ENCODE measurements at places on chromosomes 7 and 10.
A peak's percentile ranks its signal among the peaks of the same experiment; 100 is the strongest.

DNA sequence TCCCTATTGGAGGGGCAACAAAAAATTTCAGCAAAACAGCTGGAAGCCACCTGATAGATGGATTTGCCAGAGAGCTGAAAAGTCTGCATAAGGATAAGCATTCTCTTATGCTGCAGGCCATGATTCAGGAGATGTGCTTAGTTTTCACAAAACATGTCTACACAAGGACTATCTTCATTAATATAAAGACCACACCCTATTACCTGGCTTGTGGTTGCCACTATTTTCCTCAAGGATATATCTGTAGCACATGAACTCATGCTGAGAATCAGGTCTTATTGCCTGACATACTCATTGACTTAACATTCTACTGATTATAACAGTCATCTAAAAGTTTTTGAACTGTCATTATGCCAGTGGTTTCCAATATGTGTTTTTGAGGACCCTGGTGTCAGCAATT lies 7.1 kb upstream of the COL17A1 start:
- peaks cover 3% of the 10 kb centered on the region for H3K36me3 ChIP-seq
- H3K4me1 ChIP-seq = no peaks in the 10 kb centered on the region
- no peak overlapping the region for H3K27ac ChIP-seq
- no peak for DNase-seq
- no peak overlapping the region for H3K4me3 ChIP-seq
- H3K27me3 ChIP-seq = no peaks in the 10 kb centered on the region

DNA sequence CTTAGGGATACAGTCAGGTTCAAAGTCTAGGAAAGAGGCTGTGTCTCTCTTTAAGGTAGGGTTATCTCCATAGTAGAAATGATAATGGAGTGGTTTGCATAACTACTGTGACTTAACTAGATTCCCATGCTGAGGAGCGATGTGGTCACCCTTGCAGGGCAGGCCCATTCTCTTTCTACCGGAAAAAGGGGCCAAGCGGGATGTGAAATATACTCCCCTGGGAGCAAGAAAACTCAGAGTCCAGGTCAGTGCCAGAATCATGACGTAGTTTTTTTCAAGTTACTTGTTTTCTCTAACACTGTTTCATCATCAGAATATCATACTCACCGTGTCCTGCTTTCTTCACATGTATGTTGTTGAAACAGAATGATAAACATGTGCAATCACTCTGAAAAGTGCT lies 649.0 kb upstream of the ANKRD30A start:
- H3K4me3 ChIP-seq = no peak overlapping the region
- H3K27ac ChIP-seq = no peak overlapping the region
- H3K4me1 ChIP-seq = no peaks in the 10 kb centered on the region
- no peaks in the 10 kb centered on the region for H3K27me3 ChIP-seq
- no peaks in the 10 kb centered on the region for H3K36me3 ChIP-seq

GRCh38 chr7:7212612-7213011 lies 30.3 kb downstream of the C1GALT1 start:
- H3K27me3 ChIP-seq = no peaks in the 10 kb centered on the region
- peaks cover 3% of the 10 kb centered on the region for H3K4me1 ChIP-seq
- no peak for DNase-seq
- H3K4me3 ChIP-seq = no peak overlapping the region

- peaks cover 24% of the 10 kb centered on the region for H3K4me1 ChIP-seq
- H3K27ac ChIP-seq = peak overlapping the region; percentile 71
- no peak for DNase-seq
- no peaks in the 10 kb centered on the region for H3K36me3 ChIP-seq
- H3K27me3 ChIP-seq = no peaks in the 10 kb centered on the region
These were observed 442.3 kb upstream of the AKR1E2 start for GRCh38 chr10:4383651-4384098.

DNA sequence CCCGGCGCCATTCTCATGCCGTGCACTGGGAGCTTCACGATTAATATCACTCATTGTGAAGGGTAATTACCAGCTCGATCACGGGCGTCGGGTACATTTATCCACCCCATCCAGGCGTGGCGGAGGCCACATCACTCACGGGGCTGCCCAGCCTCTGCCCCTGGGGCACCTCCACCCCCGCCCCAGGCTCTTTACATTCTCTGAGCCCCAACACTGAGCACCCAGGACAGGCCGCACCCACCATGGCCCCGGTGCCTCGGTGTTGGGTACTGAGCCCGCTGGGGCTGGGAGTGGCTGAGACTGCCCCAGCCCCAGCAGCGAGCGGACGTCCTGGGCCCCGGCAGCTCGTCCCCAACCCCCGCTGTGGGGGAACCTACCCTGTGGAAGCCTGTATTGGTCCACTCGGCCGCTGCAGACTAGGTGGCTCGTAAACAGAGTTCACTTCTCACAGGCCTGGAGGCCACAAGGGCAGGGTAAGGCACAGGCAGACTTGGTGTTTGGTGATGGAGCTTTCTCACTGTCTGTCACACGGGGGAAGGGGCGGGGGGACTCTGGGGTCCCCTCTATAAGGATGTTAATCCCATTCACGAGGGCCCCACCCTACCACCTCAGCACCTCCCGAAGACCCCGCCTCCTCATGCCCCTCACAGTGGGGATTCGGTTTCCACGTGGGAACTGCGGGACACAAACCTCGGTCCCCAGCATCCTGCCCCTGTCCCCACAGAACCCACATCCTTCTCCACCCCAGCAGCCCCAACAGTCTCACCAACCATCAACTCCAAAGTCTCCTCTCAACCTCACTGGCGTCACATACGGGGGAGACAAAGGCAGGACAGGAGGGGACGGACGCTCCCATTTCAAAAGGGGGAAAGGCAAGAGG lies 184.1 kb downstream of the ELFN1 start:
- H3K27ac ChIP-seq = no peak overlapping the region
- H3K4me1 ChIP-seq = peaks cover 25% of the 10 kb centered on the region
- DNase-seq = peak; percentile 38
- no peaks in the 10 kb centered on the region for H3K36me3 ChIP-seq

GRCh38 chr10:71077796-71078453 lies 134.4 kb upstream of the UNC5B start:
- H3K36me3 ChIP-seq = no peaks in the 10 kb centered on the region
- no peak overlapping the region for H3K4me3 ChIP-seq
- no peak for DNase-seq
- H3K27ac ChIP-seq = no peak overlapping the region
- peaks cover 65% of the 10 kb centered on the region for H3K27me3 ChIP-seq
- peaks cover 17% of the 10 kb centered on the region for H3K4me1 ChIP-seq

- no peaks in the 10 kb centered on the region for H3K36me3 ChIP-seq
- DNase-seq = no peak
- H3K27me3 ChIP-seq = no peaks in the 10 kb centered on the region
- H3K27ac ChIP-seq = no peak overlapping the region
- no peak overlapping the region for H3K4me3 ChIP-seq
- H3K4me1 ChIP-seq = peaks cover 7% of the 10 kb centered on the region
These were observed 35.7 kb upstream of the FGL2 start for GRCh38 chr7:77235276-77235675.

- no peak for DNase-seq
- H3K4me3 ChIP-seq = no peak overlapping the region
- peaks cover 18% of the 10 kb centered on the region for H3K4me1 ChIP-seq
- no peaks in the 10 kb centered on the region for H3K27me3 ChIP-seq
- H3K27ac ChIP-seq = no peak overlapping the region
- no peaks in the 10 kb centered on the region for H3K36me3 ChIP-seq
These were observed 85.2 kb upstream of the CDC14C start for GRCh38 chr7:48839108-48839507.

DNA sequence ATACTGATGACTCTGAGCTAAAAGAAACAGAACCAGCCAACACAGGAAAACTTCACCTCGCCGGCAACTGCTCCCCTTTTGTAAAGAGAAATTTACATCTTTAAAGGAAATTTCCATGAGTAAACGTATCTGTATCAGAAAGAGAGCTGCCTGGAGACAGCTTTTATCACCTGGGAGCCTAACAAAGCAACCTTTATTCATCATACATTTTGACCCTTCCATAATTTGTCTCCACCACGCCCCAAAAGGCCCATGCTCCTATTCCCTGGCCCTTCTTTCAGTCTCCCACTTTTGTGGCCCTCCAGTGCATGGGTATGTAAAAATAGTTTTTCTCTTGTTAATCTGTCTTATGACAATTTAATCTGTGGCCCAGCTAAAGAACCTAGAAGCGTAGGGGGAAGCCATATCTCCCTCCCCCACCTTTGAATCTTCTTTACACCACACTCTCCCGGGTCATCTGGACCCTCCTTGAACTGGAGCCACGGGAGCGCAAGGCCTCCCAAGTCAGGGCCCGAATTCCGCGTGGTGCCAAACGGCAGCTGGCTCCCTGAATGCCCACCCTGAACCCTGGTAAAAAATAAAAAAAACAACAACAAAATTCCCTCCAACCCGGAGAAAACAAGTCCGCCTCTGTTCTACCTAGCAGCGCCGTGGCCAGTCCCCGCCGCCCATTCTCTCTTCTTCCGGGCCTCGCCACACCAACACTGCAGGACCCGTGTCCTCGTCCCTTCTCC lies 15.4 kb upstream of the FKBP9 start:
- H3K27ac ChIP-seq = peak overlapping the region; percentile 92
- H3K36me3 ChIP-seq = peaks cover 4% of the 10 kb centered on the region
- H3K4me3 ChIP-seq = peak overlapping the region; percentile 86
- no peak for DNase-seq
- peaks cover 34% of the 10 kb centered on the region for H3K4me1 ChIP-seq
- H3K27me3 ChIP-seq = no peaks in the 10 kb centered on the region

DNA sequence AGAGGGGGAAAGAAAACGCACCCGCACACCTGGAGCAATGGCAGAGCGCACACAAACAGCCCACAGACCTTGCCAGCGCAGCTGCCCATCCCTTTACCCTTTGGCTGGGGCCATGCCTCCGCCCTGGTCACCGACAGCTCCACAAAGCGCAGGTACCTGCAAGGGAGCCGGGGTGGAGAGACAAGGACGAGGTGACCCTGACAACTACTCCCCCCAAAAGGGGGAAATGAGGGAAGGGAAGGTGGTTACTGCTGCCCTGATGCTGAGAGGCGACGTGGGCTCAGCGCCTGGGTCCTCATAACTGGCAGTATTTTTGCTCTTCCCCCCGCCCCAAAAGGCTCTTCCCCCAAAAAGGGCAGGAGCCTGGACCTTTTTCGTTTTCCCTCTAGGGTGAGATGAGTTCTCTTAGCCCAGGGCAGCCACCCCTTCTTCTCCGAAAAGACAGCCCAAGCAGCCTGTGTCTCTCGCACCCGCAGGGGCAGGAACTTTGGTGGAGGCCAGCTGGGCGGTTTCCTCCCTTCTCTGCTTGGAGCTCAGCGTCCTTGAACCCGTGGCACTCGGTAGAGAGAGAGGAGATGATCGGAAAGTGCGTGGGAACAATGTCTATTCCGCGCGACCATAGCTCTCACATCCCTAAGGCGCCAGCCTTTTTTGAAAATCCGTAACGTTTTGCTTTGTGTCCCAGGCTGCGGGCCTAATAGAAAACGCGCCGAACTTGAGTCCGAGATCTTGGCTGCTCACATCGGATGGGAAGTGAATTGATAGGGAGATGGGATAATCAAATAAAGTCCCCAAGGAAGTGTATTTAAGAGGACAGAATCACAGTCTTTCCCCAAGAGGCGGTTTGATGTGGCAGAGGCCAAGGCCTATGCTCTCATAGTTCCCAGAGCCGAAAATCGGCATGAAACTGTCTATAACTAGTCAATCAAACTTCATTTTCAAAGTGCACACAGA lies 1.0 kb downstream of the NKX2-3 start:
- no peak overlapping the region for H3K4me3 ChIP-seq
- H3K36me3 ChIP-seq = no peaks in the 10 kb centered on the region
- H3K27ac ChIP-seq = no peak overlapping the region
- H3K27me3 ChIP-seq = peaks cover 97% of the 10 kb centered on the region
- no peak for DNase-seq

DNA sequence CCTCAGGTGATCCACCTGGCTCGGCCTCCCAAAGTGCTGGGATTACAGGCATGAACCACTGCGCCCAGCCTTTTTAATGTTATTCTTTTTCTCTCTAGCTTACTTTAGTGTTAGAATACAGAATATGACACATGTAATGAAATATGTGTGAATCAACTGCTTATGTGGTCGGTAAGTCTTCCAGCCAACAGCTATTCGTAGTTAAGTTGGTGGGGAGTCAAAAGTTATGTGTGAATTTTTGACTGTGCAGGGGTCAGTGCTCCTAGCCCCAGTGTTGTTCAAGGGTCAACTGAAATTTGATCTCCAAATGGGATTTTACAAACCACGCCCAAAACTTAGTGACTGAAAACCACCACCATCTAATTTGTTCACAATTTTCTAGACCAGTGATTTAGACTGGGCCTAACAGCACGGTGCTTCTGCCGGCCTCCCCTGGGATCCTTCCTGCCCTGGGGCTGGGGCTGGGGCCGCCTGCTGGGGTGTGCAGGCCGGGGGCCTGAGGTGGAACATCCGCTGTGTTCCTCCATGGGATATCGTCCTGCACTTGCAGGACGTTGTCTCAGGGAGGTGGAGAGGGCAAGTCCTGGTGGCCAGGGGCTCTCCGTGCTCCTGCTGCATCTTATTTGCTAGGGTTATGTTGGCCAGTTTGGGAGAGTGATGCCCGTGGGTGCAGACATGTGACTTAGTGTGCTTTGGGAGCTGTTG lies 24.5 kb upstream of the GRB10 start:
- peaks cover 9% of the 10 kb centered on the region for H3K27me3 ChIP-seq
- no peak for DNase-seq
- peaks cover 7% of the 10 kb centered on the region for H3K4me1 ChIP-seq

- H3K4me1 ChIP-seq = no peaks in the 10 kb centered on the region
- H3K36me3 ChIP-seq = no peaks in the 10 kb centered on the region
- peaks cover 36% of the 10 kb centered on the region for H3K27me3 ChIP-seq
- H3K27ac ChIP-seq = no peak overlapping the region
These were observed 288.5 kb downstream of the GRID1 start for GRCh38 chr10:86077871-86078638.

DNA sequence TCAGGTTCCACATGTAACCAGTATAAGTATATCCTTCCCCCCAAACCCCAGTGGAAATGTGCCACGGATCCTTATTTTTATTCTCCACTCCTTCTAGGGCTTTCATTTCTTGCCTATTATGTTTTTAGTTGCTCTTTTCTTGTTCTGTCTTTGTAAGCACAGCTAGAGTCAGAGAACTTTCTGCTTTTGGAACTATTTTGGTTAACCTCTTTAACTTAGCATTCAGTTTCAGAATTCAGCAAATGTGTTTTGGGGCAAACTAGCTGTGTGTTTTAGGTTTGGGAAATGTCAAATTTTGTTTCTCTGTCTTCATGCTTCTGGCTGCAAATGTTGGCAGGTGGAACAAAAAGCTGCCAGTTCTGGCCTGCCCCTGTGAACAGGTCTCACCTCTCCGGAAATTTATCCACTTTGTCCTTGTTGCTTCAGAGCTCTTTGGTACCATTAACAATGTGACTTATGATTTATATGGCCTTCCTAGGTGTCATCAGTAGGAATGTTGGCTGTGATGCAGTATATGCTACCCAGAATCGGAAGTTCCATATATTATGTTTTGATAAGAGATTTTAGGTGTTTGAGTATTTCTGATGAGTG lies 156.1 kb downstream of the ADK start:
- H3K27ac ChIP-seq = no peak overlapping the region
- DNase-seq = no peak
- peaks cover 28% of the 10 kb centered on the region for H3K4me1 ChIP-seq

DNA sequence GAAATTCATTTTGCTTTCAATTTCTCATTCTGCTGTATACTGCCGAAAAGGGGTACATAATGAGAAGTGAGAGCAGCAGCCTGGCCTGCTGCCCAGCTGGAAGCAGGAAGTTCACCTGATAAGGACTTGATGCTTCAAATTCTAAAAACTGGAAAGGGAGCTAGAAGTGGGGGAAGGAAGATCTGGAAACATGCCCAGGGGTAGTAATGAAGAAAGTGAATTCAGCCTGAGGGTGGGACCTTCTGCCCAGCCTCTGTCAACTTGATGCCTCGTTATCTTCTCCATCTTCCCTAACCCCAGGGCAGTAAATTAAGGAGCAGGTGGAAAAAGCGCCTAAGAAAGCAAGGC lies 69.4 kb downstream of the ARMH3 start:
- peaks cover 24% of the 10 kb centered on the region for H3K36me3 ChIP-seq
- H3K4me3 ChIP-seq = no peak overlapping the region
- peaks cover 15% of the 10 kb centered on the region for H3K4me1 ChIP-seq
